ENCODE measurements at places on chromosomes 1 and 21.
A peak's percentile ranks its signal among the peaks of the same experiment; 100 is the strongest.

DNA sequence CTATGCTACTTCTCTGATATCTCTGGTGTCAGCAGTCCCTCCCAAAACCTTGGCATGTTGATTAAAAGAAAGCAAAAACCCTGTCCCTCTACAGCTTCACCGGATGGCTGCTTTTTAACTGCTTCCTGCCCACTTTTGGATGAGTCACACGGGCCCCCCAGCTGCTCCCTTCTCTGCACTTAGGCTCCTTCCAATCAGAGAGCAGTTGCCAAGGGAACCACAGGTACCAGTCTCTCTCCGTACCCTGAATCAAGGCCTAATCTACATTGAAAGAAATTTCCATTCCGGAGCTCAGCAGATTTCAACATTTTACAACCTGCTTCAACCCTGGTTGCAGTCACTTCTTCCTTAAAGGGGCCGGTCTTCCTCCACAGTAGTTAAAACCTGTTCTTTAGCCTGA, 70.6 kb upstream of the GJB5 start:
- DNase-seq = no peak

- DNase-seq = no peak
Measured at GRCh38 chr1:197675583-197676208, 99.6 kb downstream of the DENND1B start.

DNA sequence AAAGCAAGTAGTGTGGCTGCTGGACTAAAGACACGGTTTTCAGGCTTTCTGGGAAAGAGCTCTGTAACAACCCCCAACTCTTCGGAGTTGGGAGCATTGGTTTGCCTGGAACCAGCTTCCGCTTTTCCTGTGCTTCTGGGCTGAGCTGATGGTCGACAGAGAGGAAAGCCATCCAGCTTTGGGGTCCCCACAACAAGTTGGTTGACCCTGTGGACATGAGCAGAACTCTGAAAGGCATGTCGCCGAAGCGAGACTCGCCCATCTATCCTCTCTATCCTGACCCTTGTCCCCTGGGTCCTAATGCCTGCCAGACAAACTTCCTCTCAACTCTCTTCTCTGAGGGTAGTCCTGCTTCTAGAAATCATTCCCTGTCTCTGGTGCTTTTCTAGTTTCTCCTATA, 31.9 kb upstream of the FCGR2A start:
- no peak for DNase-seq

DNA sequence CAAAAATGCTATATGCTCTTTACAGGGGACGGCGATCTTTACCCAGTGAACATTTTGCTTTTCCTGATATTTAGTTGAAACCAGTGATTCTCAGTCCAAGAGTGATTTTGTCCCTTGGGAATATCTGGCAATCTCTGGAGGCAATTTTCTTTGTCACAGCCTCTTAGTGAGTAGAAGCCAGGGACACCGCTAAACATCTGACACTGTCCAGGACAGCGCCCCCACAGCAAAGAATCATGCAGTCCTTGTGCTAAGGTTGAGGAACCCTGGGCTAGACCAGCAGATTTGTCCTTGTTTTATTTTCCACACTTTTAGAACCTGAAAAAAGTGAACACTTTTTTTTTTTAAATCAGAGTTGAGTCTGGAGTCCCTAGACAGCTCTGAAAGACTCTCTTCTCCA, 13.1 kb downstream of the EVA1C start:
- no peak for DNase-seq

DNA sequence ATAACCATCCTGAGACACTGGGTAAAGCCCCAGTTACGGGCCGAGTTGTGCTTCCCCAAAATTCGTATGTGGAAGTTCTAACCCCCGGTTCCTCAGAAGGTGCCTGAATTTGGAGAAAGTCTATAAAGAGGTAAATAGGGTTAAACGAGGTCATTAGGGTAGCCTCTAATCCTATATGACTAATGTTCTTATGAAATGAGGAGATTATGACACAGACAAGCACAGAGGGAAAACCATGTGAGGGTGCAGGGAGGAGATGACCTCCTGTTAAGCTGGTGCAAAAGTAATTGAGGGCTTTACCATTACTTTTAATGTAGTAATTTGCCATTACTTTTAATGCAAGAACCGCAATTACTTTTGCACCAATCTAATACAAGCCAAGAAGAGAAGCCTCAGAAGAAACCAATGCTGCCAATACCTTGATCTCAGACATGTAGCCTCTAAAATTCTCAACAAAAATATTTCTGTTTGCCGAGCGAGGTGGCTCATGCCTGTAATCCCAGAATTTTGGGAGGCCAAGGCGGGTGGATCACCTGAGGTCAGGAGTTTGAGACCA, 260.8 kb downstream of the GPATCH2 start:
- DNase-seq = no peak

DNA sequence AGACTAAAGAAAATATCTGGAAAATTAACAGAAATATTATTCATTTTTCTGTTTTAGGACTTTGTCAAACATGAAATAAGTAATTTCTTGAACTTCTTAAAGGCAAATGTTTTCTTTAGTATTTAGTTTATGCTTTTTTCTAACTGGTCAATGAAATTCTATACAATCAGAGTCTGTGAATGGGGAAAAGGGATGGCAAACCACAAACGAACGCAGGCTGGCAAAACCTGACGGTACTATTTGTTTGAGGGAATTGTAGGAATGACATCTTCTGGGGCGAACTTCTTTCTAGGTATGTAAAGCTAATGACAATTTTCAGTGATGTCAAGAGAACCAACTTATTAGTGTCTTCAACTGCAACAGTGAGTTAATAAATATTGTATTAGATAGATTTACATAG, 156.0 kb downstream of the SIPA1L2 start:
- DNase-seq = no peak

DNA sequence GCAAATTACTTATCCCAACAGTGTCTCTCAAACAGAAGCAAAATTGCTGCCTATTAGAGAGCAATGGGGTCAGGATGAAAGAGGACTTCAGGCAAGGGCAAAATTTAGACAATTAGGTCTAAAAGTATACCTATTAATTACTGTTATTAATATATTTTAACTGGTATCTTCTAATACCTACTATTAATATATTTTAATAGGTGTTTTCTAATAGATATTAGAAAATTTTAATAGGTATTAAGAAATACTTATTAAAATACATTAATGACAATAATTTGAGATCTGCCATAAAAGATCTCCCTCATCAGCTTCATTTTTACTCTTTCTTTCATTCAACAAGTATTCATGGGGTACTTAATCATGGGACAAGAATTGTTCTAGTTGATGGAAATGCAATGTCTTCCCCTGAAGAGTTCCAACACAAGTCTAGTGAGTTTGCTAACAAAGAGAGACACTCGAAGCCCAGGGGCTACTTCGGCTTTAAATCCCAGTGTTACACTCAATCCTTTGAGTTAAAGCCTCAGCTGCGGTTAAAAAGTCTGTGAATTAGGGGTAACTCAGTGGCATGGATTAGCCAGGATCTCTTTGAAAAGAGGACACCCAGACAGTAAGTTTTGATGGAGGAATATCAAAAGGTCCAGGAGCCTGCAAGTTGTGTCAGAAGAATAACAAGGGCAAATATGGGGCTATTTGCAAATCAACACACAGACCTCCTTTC, 44.1 kb downstream of the STYXL2 start:
- no peak for DNase-seq

- DNase-seq = no peak
Measured at GRCh38 chr1:6819246-6820040, 34.2 kb downstream of the CAMTA1 start.

DNA sequence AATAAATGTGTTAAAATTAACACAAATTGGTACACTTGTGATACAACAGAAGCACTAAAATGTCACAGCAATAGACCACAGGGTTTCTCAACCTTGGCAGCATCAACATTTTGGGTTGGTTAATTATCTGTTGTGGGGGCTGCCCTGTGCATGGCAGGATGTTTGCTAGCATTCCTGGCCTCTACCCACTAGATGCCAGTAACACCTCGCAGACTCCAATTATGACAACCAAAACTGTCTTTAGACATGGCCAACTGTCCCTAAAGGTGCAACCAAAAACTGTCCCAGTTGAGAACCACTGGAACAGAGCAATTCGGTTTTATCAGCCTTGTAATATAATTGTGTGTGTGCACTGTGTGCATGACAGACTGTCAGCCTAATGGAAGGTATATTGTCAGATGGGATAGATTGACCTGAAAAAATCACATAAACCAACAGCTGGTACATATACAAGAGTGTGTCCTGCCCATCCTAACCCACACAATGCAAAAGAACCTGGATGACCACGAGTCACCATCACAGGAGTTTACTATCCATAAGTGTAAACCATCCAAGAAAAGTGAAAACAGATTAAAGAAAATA, 13.5 kb upstream of the ERG start:
- DNase-seq = no peak

GRCh38 chr1:189751311-189751710, 726.4 kb downstream of the BRINP3 start:
- DNase-seq = no peak

GRCh38 chr1:211356723-211357407, 30.2 kb downstream of the TRAF5 start:
- no peak for DNase-seq

- DNase-seq = no peak
Measured at GRCh38 chr21:38818325-38818723, 12.6 kb downstream of the ETS2 start.

GRCh38 chr1:201905234-201905890, 16.7 kb downstream of the SHISA4 start:
- no peak for DNase-seq

- no peak for DNase-seq
Measured at GRCh38 chr1:150299716-150300115, 6.1 kb downstream of the MRPS21 start.

DNA sequence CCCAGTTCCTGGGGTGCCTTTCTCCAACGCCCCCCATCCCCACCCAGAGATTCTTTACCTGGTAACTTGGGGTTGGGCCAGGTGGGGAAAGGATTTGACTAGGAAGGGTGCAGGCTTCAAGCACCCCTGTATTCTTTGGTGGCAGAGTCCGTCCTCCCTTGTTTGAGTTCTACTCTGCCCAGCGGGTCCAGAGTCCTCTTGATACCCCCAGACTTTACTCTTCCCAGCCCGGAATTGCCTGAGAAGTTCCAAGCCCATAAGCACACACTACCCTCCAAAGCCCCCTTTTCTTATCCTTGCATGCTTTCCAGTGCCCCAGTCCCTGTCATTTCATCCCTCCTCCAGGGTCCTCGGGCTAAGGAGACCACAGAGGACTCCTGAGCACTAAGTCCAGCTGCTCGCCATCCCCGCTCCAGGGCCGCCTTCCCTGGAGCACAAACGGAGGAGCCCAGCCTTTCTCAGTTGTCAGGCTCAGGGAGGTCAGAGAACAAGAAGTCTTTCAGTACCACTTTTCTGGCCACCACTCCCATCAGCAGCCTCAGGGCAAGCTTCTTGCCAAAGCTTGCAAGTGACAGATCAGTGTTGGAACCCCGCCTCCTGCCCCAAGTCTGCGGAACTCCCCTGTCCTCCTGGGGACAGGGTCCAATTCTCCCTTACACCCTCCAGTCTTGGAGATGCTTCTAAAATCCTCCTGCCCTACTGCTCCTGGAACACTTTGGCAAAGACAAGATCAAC, 12.2 kb downstream of the SLC45A3 start:
- no peak for DNase-seq

- no peak for DNase-seq
Measured at GRCh38 chr1:28296401-28297261, 32.2 kb upstream of the MED18 start.

DNA sequence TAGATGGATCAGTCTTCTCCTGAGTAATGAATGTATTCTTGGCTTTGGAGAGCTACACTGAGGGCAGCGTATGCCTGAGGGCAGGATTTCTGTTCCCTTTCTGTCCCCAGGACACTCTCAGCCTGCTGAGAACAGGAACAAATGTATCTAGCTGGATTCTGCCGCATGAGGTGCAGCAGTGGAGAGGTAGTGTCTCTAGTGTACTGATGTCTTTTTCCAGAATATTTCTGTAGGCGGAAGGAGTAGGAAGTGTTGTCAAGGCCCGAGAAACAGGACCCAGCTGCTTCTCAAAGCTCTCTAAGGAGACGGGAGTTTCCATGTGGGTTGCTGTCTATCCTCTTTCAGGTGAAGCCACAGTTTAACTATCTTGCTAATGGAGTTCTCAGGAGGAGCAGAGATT, 65.5 kb downstream of the MT1HL1 start:
- DNase-seq = no peak

DNA sequence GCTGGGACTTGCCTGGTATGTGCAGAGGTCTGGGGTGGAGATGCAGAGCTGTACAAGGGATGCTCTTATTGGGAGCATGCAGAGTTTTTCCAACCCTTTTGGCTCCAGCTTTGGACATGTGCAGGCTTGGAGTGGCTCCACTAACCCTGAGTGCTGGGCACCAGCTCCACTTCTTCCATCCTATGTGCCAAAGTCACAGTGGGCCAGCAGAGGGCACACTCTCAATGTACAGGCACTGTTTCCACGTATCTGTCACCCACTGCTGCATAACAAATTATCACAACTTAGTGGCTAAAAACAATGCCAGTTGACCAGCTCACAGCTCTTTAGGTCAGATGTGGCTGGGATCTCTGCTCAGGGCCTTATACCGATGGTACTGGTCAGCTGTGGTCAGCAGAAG, 631.8 kb downstream of the AJAP1 start:
- DNase-seq = peak; percentile 4

DNA sequence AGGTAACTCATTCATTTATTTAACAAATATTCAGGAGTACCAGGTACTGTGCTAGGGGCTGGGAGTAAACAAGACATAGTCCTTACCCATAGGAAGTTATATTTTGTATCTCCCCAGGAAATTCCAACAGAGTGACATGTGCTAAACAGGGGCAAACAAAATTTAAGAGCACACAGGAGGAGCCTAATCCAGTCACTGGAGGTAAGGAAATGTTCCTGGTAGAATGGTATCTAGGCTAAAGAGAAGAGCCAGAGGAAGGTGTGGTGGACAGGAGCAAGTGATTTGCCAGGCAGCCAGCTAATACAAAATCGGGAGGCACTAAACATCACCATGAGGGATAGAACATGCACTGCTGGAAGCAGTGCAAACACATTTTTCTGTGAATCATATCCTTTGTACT, 10.4 kb downstream of the TEX38 start:
- DNase-seq = no peak

Data from stimulated activated CD4-positive, alpha-beta T cell treated with anti-CD3 and anti-CD28 coated beads, Interleukin-4, amount 100 ng/mL, for 4 hours (primary cell).